ENCODE measurements at places on chromosomes 16 and 17. TPM values are rescaled to one million over a fixed set of nuclear protein-coding genes. Genes with fewer than 3 reads are reported as not detected.

Gene RAMP2
- total RNA-seq, result 11.7 TPM

DNA sequence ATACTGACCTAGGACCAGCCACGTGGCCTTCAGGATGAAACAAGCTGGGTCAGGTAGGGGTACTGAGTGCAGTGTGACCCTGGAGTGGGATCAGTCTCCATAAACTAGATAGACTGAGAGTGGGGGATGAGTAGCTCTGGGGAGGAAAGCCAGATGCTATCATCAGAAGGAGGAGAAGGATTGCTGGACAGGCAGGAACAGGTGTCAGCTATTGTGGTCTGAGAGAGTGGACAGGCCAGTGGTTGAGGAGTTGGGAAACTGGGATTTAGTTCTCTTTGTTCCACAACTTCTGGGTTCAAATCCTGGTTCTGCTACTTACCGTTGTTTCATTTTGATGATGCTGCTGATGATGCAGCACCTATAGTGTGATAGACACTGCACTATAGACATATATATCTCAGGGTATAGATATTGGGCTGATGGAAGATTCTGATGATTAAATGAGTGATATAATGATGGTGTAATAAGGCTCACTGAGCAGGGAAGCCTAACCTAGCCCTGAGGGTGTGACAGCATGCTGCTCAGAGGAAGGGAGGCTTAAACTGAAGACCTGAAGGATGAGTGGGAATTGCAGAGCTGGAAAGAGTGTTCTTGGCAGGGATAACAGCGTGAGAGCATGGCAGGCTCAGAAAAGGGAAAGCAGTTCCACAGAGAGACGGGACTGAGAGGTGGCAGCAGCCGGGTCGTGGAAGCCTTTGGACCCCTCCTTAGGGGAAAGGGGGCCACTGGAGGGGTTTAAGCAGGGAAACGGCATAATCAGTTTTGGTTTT is 66.0 kb downstream of the SNX20 start:
- DNase-seq, result no peak

- DNase-seq, result no peak
These were observed 10.4 kb downstream of the CARD14 start for GRCh38 chr17:80180192-80180591.

- no peak for DNase-seq
These were observed 5.6 kb upstream of the ZFHX3 start for GRCh38 chr16:73053364-73054124.
